ENCODE measurements at places on chromosomes 13 and 19.

DNA sequence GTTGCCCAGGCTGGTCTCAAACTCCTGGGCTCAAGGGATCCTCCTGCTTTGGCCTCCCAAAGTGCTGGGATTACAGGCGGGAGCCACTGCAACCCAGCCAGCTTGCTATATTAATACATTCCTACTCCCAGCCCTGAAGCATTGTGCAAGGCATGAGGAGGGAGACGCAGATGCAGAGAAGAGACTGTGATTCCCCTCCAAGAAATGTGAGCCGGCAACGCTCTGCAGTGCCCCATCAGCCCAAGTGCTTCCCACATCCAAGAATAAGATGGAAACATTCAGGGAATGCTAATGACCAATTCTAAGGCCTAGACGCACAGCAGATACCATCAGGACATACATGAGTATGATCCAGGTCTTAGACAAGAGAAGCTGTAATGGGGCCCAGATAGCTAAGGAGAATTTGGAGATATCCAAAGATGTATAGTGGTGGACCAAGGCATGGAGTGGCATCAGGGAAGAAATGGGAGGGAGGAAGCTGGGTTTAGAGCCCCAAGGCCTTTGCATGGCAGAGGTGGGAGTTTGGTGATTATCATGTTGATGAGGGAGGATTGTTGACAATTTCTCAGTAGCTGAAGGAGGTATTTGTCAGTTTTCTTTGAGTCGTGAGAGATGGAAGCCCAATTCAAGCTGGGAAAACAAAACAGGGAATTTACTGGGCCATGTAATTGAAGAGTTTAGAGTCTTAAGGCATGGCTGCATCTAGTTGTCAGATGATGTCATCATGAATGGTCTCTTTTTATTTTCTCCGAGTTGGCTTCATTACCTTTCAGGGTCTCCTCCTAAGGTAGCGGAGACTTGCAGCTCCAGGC lies 2.9 kb downstream of the PPM1N start:
- DNase-seq, result no peak

- no peak for DNase-seq
These were observed 43.0 kb downstream of the RB1 start for GRCh38 chr13:48346583-48346982.

DNA sequence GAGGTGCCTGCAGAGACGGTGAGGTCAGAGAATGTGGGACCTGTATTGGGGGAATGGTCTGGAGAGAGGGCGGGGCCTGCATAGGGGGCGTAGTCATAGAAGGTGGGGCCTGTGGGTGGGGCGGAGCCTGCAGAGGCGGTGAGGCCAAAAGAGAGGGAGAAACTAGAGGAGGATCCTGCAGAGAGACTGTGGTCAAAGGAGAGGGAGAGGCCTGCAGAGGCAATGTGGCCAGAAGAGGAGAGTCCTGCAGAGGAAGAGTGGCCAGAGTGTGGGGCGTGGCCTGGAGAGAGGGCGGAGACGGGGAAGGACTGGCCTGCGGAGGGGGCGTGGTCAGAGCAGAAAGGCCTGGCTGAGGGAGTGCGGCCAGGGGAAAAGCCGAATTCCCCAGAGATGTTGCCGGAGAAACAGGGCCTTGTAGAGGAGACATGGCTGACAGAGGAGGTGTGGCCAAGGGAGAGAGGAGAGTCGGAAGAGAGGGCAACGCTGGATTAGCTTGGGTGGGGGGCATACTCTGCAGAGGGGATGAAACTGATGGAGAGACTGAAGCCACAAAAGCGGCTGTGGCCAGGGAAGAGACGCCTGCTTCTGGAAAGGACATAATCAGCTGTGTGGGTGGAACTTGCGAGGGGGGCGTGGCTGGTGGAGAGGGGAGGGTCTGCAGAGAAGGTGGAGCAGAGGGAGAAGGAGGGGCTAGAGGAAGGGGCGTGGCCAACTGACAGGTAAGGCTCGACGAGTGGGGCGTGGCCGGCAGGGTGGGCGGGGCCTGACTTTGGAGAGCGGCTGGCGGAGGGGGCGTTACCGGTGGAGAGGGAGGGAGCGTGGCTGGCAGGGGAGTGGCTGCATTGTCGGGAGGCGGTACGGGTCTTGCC lies 2.5 kb downstream of the PRR36 start:
- peak; percentile 61 for DNase-seq

DNA sequence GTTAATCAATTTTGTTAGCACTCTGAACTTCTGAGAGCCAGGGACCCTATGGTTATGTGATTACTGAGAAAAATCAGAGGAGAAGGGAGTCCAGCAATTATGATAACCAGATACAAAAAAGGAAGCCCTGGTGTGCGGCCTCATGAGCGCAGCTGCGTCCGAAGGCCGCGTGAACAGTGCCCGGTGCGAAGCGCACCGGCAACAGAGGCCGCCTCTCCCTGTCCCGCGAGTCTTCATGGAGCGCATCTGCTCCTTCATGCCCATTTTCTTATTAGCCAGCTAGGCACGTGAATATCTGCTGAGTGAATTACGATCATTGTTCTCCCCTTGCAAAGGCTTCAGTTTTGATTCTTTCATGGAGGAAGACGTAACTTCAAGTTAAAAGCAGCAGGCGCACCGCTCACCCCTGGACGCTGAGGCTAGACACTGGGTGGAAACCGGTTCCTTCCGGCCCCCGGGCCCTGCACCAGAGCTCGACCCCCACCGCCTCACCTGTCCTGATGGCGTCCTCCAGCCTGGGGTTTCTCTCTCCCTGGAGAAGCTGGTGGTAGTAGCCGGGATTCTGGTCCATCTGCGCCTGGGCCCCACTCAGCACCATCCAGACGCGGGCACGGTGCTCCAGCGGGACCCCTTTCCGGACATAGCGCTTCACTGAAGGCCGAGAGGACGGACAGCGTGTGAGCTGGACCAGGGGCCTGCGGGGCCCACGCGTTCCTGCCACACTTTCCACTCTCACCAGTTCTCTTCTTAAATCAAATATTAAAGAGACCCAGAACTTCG lies 8.9 kb downstream of the GRTP1 start:
- no peak for DNase-seq

DNA sequence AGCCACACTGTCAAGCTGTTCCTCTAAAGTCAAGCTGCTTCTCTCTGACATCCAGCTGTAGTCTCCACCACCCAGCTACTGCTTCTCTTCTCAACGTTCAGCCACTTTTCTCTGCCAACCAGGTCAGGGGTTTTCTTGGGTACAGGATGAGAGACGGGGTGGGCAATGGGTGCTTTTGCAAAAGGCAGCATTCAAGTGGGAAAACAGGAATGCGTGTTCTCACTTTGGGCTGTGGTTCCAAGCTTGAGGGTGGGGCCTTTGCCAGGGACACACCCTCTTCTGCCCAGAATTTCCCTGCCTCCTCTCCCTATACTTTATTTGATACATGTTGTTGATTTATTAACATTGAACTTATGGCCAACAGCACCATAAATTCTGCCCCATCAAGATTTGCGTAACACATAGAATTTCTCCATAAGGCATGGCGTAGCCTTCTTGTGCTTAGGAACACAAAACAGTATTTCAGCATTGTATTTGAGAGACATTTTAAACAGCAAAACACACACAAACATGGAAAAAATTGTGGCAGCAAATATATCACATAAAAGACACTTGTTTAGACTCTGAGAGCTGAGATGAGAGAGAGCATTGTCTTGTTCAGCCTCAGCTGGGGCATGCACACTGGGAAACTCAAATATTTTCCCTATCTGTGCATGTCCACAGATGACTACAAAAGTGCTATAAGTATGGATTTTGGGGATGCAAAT lies 392.8 kb downstream of the SLITRK6 start:
- no peak for DNase-seq

DNA sequence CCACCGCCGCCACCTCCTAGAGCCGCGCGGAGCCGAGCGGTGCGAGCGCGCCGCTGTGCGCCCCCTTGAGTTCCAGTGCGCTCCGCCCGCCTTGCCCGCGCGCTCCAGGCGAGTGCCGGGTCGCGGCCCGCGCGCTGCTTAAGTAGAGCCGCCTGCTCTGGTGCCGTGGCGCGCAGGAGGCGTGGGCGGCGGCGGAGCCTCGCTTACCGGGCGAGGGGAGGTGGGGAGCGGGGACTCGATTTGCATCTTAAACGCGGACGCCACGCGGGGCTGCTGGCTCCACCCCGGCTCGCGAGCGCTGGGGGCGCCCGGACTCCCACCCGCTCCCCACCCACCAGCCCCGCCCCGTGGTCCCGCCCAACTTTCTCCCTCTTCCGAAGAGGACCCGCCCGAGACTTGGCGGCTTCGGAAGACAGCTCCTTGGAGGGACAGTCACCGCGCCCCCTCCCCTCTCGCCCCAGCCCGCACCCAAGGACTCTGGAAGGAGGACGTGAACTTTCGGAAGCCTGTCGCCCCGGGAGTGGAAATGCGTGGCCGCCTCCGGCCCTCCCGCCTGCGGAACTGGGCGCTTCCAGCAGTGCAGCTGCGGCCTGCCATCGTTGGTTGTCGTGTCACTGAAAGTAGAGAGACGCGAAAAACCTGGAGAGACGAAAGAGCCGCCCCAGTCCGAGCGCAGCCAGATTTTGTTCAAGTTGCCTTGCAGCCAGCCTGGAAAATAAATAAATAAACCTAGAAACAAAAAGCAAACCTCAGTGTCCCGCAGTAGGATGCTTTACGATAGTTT lies at the start of gene KCTD12:
TSS of gene KCTD12 (minus strand) at position 114 of the 784 bp plus-strand sequence. CDS start 257 bp downstream, outside the sequence.
- peak; percentile 44 for DNase-seq

GRCh38 chr13:110524541-110525257 lies 36.8 kb downstream of the RAB20 start:
- no peak for DNase-seq

- DNase-seq, result no peak
These were observed 2684.3 kb upstream of the PCDH20 start for GRCh38 chr13:64099994-64100393.

GRCh38 chr13:96646515-96647211 lies 347.6 kb downstream of the OXGR1 start:
- DNase-seq, result no peak

- DNase-seq, result no peak
These were observed 20.7 kb upstream of the LILRA2 start for GRCh38 chr19:54552913-54553310.

All from amygdala (tissue), 56 donors.